ENCODE measurements at places on chromosomes 7 and 10.

DNA sequence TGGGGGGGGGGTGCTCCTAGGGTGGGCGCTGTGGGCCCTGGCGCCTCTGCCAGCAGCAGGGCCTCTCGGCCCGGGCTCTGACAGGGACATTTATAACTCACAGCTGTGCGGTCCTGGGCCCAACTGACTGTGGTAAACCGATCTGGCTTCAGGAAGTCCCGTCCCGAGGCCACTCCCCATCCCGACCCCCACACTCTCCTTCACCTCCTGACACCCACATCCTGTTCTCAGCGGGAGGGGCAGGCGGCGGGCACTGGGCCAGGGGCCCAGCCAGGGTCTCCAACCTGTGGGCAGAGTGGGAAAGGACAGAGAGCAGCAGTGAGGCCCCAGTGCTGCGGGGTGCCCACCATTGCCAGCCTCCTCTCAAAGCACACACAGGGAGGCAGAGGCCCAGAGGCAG lies 69.1 kb downstream of the ZMIZ1 start:
- no peak for DNase-seq

DNA sequence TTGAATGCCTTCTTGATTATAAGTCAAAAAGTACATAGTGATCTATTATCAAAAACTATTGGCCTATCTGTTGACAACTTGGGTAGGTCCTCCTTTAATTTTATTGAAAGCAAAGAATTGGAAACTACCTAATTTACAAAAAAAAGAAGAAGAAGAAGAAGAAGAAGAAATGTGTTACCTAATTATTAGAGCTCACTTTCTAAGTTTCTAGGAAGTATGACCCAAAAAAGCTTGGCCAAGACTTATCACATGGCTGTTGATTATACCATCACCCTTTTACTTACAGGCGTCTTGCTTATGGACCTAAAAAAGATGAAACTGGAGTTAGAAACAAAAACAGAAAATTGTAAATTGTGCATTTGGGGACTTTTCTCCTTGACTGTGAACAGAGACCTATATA lies 81.8 kb upstream of the PIK3CG start:
- no peak for DNase-seq

DNA sequence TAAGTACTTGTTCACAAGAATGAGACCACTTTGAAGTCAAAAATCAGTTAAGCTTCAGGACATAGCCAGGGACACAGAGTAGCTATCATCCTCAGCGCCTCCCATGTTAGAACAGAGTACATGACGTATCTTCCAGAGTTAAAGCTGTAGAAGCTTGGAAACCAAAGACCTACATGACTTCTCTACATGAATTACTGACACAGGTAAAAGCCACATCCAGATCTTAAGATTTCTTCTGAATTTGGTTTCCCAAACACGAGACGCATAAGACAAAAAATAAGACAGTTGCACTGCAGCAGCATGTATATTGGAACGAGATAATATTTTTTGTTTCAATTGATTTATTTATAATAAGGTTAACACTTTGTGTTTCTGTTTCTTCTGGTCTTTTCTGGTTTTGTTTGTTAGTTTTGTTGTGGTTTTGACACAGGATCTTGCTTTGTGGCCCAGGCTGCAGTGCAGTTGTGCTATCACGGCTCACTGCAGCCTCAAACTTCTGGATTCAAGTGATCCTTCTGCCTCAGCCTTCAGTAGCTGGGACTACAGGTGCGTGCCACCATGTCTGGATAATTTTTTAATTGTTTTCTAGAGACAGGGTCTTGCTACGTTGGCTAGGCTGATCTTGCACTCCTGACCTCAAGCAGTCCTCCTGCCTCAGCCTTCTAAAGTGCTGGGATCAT lies 10.2 kb upstream of the EPC1 start:
- no peak for DNase-seq

GRCh38 chr10:102405108-102405571 lies 9.6 kb downstream of the NFKB2 start:
- DNase-seq: no peak

- DNase-seq: no peak
Measured at GRCh38 chr7:33958104-33958503, 52.8 kb downstream of the BMPER start.

- no peak for DNase-seq
Measured at GRCh38 chr10:78776756-78777155, 292.0 kb upstream of the ZMIZ1 start.

DNA sequence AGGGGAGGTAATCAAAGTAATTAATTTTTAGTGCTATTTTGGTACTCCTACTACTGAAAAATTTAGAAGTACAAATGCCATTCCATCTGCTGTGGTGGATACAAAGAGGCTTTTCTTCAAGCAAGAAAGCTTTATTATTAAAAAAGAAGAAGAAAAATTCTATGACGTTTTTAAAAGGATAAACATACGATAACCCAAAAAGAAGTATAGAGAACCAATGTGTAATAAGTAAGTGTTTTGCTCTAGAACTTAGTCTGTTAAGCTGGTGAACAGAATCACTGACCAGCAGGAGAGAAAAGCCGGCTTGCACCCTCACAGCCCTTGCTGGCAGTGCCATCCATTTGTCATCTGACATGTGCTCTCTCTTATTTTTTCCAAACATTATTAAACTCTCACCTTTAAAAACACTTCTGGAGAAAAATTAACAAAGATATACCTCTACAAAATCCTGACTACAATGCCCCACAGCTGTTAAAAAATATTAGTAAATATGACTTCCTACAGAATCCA lies 81.5 kb downstream of the SRPK2 start:
- DNase-seq: no peak

DNA sequence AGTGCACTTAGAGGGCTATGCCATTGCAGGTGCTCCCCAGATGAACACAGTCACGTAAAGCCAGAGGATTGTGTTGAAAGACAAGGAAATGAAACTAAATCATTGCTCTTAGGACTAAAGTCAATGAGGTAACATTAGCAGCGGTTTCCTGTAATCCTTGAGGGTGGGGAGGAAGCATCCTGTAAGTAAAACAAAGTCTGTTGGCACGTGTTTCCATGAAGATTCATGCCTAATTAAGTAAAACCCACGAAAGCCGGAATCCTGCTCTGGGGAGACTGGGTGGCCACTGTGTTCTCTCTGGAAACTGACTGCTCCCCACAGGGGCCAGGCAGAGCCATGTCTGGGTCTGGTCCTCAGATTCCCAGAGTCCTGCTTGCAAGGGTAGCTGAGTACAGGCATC lies 18.3 kb downstream of the STEAP1B start:
- DNase-seq: peak; percentile 25

- DNase-seq: no peak
Measured at GRCh38 chr10:60648761-60649160, 129.5 kb upstream of the CDK1 start.

GRCh38 chr10:113305871-113306270 lies 247.0 kb upstream of the HABP2 start:
- DNase-seq: no peak

GRCh38 chr10:114075093-114075492 lies 31.4 kb downstream of the ADRB1 start:
- DNase-seq: no peak

DNA sequence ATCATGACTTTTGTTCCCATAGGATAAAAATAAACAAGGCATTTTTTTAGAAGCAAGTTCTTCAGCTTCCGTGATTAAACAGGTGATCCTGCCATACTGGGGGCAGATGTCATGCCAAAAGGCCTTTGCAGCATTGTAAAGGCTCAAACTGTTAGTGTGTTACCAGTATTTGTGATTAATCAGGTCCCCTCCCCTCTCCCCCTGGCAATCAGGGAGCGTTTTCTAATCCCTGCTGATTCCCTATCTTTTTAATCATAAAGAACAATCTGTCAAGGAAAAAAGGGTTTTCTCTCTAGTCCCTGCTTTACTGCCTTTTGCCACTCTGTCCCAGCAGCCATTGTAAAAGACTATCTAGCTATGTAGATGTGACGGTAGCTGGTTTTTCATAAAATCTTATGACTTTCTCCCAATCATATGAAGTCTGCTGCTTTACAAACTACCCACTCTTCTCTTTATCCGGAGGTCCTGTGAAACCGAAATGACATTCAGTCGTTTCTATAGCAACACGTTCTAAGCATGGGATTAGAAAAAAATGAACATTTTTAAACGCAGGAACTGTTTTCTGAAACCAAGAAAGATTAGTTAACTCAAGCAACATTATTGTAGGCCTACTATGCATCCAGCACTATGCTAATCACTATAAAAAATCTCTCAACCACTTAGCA lies 210.9 kb downstream of the RNLS start:
- no peak for DNase-seq

- DNase-seq: no peak
Measured at GRCh38 chr7:6172224-6172909, 100.1 kb downstream of the CYTH3 start.

DNA sequence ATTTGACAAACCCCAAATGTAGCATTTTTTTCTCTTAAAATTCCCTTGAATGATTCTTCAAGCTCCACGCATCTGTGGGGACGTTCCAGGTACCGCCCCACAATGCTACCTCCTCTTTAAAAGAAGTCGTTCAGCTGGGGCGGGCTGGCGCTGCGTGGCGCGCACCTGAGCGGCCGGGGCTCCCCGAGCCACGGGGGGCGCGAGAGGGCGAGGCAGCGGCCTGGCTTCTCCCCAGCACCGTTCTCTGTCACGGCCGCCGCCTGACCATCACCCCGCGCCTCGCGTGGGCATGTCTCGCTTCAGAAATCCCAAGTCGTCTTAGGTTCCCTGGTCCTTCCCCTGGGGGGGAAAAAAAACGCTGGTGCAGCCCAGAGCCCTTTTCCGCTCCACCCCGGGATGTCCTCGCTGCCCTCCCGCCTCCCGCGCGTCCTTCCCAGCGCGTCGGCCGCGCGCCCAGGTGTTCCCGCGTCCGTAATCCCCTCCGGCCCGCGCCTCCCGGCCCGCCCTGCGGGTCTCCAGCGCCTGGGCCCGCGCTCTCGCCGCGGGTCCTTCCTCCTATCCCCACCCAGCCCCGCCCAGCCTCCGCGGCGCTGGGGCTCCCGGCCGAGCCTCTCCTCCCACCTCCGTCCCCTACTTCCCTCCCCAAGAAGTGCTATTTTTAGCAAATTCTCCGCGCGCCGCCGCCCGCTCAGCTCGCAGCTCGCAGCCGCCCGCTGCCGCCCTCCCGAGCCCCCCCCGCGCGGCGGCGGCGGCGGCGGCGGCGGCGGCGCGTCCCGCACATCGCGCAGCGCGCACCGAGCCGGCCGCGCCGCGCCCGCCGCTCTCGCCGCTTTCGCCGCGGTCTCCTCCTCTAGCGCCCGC lies 58.7 kb upstream of the PRPS1L1 start:
- no peak for DNase-seq

- no peak for DNase-seq
Measured at GRCh38 chr7:23680414-23681405, 711 bp downstream of the FAM221A start.

GRCh38 chr10:3491571-3491970 lies 293.4 kb downstream of the KLF6 start:
- no peak for DNase-seq
